Naive thymus-derived CD8-positive, alpha-beta T cell (primary cell): ENCODE measurements at places on chromosomes 7 and 10.

DNA sequence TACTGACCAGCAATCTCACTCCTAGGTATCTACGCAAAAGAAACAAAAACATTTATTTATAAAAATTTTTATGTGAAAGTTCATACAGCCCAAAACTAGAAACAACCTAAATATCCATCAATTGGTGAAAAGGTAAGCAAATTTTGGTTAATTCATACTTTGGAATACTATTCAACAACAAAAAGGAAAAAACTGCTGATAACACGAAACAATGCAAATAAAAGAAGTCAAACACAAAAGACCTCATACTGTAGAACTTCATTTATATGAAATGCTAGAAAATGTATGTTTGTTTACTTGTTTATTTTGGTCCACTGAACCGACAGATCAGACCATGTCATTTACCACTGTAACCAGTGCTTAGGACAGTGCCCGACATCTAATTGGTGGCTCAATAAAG is 60.3 kb downstream of the USP6NL start:
- no peak for DNase-seq

GRCh38 chr7:45990276-45990675 is 69.2 kb upstream of the IGFBP3 start:
- DNase-seq: no peak

DNA sequence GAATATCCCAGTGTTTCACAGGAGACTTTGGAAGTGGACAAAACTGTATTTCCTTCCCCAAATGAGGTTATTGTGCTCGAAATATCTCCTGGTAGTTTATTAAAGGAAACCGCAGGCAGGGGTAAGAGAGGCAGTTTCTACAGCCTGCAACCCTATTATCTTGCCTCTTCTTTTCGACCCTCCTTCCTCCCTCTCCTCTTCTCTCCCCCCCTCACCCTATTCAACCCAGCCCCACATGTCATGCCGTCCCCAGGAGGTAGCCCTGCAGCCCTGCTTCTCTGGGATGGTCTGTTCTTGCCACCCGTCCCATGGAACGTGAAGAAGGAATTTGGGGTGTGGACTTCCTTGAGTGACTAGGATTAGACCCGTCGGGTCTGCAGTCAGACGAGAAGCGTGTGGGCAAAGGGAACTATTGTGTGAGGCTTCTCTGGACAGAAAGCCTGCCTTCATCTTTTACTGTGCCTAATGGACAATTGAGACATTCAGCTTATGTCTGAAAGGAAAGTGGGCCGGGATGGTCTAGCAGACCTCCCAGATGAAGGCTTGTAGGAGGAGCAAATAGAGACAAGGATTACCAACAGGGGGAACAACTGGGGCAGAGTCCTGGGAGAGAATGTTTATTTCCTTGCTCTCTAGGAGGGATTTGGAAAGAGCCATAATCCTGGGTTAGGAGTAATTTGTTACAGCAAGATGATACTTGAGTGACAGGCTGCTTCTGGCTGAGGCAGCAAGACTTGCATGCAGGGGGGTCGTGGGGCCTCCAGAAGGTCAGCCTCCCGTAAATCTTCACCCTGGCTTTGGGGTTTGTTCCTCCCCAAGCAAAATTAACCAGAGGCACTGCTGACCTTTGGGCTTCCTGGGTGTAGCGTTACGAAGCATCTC is 77.8 kb downstream of the TCF7L2 start:
- no peak for DNase-seq

DNA sequence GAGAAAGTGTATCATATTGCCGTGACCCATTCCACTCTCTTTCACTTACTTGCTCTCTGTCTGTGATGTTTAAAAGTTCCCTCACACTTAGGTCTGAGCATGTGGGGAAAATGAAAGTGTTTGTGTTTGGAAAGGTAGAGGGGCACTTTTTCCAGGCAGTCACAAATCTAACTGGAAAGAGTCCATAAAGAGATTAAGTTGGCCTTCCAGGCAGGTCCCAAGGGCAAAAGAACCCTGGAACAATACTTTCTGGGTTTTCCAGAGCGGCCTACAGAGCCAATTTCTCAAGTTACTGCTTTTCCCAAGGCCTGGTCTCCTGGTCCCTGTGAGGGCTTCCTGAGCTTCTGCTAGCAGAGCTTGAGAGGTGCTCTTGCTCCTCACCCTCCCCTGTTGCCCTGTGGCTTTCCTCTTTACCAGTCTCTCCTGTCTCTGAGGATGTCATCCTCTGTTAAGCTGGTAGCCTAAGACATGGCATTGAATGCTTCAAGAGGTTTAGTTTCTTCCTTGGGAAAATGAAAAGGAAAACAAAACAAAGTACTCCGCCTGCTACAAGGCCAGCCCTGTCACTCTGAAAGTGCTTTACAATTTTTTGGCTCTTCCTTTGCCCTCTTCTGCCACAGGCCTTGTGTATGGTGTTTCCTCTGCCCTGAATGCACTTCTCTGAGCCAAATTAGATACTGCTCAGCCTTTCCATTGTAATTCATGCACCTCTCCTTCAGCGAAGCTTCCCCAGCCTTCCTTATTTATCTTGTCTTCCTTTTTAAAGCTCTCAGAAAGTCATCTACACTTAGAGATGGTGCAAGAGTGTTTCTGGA is 20.1 kb downstream of the TES start:
- DNase-seq: no peak

DNA sequence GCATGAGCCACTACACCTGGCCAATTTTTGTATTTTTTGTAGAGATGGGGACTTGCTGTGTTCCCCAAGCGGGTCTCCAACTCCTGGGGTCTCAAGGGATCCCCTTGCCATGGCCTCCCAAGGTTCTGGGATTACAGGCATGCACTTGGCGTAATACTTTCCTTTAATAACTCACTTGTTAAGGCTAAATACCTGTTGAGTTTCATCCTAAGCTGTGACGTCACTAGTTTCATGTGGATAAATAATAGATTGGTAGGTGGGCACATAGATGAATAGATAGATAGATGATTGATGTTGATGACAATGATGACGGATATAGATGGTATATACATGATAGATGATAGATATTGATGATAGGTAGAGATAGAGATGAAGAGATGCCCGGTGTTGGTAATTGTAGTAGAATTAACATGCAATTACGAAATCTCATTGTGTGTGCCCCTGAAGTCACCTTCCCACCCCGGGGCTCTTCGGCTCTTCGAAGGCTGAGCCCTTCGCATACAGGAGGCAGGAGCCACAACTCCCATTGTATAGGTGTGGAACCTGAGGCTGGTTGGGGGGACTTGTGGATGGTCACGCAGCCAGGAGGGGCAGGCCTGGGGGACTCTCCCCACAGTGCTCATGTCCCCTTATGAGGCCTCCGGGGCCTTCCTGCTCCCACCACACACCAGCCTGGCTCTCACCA is 2.6 kb downstream of the GRIFIN start:
- no peak for DNase-seq

DNA sequence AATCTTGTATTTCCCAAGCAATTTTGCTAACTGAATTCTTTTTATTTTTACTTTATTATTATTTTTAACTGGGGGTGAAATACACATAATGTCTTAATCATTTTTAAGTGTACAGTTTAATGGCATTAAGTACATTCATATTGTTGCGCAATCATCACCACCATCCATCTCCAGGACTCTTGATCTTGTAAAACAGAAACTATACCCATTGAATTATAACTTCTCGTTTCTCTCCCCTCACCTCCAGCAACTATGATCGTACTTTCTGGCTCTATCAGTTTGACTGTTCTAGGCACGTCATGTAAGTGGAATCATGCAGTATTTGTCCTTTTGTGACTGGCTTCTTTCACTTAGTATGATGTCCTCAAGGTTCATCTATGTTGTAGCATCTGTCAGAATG is 108.8 kb downstream of the ARL5B start:
- DNase-seq: no peak

DNA sequence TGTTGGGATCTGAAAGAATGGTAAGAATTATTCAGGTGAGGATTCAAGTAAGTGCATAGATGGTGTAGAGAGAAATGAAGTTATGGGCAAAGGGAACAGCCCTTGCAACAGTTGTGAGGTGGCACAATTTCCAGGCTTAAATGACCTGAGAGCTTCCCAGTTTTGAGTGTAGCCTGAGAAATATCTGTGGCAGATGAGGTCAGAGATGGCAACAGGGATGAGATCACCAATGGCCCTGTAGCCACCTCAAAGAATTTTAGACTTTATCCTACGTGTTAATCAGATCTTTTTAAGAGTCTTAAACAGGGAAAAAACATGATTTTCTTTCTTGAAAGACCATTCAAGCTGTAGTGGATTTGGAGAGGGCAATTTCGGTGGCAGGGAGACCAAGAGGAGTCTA is 1.9 kb upstream of the NRF1 start:
- DNase-seq: no peak

- no peak for DNase-seq
Measured at GRCh38 chr7:95723583-95724180, 48.7 kb upstream of the DYNC1I1 start.

DNA sequence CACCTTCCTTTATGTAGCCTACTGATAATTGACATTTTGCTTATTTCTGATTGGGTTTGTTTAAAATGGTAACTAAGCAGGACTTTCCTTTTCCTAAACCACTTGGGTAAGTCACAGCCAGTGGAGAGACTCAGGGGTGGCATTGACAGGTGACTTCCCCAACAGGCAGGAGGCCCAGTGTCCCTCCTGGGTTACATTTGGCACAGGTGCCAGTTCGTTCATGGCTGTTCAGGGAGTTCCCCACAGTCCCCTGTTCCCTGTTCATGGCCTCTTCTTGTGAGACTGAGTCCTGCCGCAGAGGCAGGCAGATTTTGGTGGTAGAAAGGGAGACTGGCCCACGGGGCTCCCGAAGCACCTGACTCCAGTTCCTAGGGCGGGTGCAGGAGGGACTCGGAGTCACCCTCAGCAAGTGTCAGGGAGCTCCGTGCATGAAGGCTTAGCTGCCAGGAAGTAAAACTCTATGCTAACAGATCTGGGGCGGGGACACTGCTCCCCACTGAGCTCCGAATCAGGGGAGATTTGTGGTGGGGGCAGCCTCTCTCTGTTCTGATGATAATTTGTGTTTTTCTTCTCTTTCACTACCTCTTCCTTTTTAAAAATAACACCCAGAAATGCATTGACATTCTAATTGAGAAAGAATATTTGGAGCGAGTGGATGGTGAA is 84.1 kb downstream of the EZH2 start:
- DNase-seq: no peak

DNA sequence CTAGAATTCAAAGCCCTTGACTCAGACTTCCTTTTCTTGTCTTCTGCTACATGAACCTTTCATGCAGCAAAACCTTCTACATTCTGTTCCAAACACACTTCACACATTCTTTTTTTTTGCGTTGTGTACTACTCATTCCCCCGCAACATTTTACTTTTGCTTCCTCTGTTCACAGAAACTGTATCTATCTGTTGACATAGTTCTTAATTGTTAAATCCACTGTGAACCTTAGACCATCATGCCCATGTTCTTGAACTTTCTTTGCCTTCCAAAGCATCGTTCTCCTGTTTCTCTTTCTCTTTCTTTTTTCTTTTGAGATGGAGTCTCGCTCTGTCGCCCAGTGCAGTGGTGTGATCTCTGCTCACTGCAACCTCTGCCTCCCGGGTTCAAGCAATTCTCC is 14.2 kb downstream of the CCSER2 start:
- DNase-seq: no peak

- no peak for DNase-seq
Measured at GRCh38 chr7:93117327-93117726, 452 bp downstream of the SAMD9 start.

DNA sequence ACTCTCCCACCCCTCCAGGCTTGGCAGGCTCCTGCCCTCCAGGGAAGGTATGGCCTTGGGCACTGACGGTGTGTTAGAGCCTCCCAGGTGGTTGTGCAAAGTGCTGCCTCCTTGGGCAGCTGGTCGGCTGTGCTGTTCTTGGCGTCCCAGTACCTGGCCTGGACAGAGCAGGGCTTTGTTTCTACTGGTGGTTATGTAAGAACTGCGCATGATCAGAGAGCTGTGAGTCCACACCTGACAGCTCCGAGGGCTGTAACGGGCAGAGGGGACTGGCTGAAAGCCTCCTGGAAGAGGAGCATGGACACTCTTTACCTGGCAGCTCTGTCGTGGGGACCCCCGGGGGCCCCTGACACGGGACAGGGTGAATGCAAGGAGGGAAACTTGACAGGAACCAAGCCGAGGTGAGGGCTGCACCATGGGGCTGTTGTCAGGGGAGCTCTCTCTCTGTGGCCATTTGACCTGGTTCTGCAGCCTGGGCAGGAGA is 3.1 kb upstream of the SFRP5 start:
- DNase-seq: no peak

DNA sequence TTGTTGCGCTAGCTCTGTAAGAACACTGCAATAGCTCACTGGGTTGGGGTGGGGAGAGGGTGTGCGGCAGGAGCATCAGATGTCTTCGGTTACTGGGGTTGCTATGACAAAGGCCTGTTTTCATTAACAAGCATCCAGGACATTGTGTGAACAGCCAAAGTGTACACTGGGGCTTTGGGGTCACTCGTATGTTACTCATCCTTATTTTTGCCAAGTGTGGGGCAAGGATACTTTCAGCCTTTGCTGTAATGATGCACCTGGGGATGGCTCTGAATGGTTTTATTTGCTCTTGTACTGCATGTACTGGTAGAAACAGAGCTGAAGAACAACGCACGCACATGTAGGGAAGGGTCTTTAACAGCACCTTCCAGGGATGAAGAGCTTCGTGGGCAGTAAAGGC is 73.0 kb upstream of the AFAP1L2 start:
- no peak for DNase-seq

- no peak for DNase-seq
Measured at GRCh38 chr10:10792681-10793080, 225.0 kb upstream of the CELF2 start.

- no peak for DNase-seq
Measured at GRCh38 chr10:70791386-70792039, 6.3 kb upstream of the TBATA start.

GRCh38 chr7:133064082-133064820 is 17.6 kb downstream of the CHCHD3 start:
- no peak for DNase-seq

- no peak for DNase-seq
Measured at GRCh38 chr10:52318136-52318701, 4.1 kb downstream of the DKK1 start.
